Hypothalamus (tissue), 51 donors: ENCODE measurements at places on chromosomes 7 and 10.

- no peak for DNase-seq
Measured at GRCh38 chr10:61821153-61821552, 80.3 kb upstream of the ARID5B start.

DNA sequence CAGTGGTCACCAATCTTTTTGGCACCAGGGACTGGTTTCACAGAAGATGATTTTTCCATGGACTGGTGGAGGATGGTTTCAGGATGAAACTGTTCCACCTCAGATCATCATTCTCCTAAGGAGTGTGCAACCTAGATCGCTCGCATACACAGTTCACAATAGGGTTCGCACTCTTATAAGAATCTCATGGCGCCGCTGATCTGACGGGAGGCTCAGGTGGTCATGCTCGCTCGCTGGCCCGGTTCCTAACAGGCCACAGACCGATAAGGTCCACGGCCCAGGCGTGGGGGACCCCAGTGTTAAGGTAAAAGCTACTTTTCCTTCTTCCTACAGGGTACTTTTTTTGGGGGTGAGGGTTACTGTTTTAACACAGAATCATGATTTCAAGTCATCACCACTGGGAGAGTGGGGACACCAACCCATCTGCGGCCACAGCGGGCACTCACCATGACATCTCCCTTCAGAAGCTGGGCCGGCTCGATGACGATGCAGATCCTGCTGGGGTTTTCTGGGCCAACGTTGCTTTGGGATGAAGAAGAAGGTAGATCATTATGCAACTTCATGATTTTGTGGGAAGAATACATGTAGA, 170.5 kb downstream of the TNS3 start:
- no peak for DNase-seq

DNA sequence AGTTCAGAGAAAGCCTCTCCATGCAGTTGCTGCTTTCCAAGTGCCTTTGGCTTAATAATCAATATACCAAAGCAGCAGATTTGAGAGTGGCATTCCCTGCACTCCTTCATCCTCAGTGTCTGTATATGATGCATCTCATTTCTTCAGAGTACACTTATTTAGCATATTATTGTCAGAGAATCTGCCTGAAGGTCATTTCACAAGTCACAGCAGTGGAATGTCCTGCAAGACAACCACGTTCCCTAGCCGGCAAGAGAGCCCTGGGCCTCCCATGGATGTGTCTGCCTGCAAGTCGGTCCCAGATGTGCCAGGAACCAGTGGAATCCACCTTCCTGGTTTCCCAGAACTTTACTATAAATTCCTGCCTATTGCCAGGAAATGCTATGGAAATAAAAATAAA, 289.4 kb upstream of the IGFBP3 start:
- DNase-seq: no peak

DNA sequence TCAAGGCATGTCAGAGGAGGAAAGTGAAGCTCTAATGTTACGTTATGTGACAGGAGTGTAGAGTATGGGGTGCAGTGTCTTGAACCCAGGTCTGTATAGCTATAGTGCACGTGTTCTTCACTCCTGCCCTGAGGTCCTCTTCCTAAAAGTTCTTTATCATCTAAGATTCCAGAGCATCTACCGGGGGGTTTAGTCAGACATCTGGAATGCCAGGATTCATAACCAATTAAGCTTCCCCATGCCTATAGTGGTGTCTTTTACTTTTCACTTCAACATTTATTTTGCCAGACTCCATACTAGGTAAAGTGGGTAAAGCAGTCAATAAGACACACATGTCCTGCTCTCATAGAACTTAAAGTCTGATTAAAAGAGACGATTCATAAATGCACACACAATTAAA, 22.4 kb downstream of the PPP1R3C start:
- DNase-seq: no peak

- DNase-seq: no peak
Measured at GRCh38 chr7:83866582-83866981, 217.6 kb upstream of the SEMA3E start.

GRCh38 chr10:125263551-125263950, 103.2 kb upstream of the CTBP2 start:
- no peak for DNase-seq
